ENCODE measurements at places on chromosomes 2 and 18. TPM values are rescaled to one million over a fixed set of nuclear protein-coding genes. Genes with fewer than 3 reads are reported as not detected.
A peak's percentile ranks its signal among the peaks of the same experiment; 100 is the strongest.

The CPLX4 gene
- total RNA-seq = not detected

DNA sequence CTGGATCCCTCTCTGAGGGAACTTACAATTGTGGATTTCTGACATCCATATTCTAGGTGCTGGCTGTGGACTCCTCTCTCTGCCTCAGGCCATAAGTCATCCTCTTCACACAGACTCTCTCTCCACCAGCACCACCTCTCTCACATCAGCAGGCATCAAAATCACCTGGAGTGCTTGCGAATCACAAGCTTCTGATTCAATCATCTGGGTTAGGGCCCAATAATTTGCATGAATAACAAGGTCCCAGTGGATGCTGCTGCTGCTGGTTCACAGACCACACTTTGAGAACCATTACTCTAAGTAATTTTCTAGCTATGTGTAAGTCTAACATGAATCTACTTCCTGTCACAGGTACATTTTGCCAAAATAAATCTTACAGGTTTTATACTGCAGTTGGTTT lies 214.9 kb downstream of the DSEL start:
- peak; percentile 6 for DNase-seq

The SLC9A2 gene
- total RNA-seq = not detected

DNA sequence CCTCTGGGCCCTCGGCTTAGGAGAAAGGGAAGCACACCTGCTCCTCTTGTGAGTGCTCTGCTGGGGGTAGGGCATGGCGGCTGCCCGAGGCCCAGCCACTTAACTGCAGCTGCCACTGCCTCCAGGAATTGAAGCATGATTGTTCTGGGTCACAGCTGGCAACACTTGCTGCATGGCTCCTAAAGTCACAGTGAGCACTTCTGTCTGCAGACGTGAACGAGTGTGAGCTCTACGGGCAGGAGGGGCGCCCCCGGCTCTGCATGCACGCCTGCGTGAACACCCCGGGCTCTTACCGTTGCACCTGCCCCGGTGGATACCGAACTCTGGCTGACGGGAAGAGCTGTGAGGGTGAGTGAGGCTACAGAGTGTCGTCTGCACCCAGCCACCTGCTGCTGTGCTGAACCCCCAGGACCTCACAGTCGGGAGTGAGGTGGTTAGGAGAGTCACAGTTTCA lies 44.4 kb downstream of the FBLN7 start:
- peak; percentile 63 for DNase-seq

The TBR1 gene
- total RNA-seq = 0.05 TPM

DNA sequence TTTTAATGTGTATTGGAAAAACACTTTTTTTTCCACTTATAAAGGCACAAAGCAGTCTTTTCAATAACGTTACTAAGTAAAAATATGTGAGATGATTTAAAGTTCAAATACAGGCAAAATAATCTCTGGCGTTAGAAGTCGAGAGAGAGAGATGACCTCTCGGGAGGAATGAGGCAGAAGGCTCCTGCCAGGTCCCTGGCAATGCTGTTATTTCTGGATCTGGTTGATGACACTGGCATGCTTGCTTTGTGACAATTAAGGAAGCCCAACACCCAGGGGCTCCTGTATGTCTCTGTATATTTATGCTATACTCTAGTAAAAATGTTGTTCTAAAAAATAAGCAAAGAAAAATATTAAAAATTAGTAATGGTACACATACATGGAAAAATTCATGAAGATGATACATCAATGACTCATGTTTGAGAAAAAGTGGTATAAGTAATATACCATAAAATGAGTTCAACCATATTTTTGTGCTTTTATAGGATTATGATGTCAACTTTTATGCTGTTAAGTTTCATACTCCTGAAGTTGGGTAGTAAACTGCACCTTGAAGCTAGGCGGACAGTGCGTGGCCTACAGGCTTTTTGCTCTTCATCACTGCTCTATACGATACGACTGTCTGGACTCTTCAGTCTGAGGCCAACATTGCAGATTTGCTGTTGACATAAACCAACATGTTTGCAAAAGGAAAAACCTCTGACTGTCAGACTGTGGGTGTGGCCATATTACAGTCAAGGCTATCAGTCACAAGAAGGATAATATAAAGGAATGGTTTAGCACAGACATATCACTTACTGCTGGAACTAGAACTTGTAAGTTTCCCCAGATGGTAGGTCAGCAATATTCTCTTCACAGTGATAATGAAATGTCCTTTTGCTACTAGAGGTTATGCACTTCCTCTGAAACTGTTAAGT lies 19.8 kb downstream of the VPS4B start:
- no peak for DNase-seq

DNA sequence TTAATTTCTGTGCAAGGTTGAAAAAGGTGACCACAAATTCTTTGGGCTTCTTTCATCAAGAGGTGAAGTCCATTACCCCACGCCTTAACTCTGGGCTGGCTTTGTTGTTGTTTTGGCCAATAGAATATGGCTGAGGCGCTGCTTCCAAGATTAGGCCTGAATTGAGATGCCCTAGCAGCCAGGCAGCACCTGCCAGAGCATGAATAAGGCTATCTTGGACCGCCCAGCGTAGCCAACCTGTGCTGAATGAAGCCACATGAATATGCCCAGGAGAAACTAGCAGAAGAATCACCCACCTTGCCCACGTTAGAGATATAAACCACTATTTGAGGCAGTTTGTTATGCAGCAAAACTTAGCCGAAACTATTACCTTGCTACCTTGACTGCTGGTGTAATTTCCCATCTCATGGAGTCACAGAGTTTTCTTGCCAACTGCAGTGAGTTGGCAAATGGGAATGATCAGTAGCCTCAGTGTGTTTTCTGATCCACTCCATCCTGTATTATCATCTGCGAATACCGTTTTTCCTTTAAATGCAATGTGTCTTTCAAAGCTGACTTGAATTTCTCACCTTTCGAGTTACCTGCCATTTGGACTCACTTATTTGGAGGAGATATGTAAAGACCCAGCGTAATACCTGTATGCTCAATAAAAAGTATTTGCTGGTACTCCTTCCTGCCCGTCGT lies 679 bp downstream of the TSGA10 start:
- DNase-seq = no peak

The FAM124B gene
- 0.32 TPM for total RNA-seq

GRCh38 chr2:60033325-60033724 lies 520.1 kb downstream of the BCL11A start:
- no peak for DNase-seq

DNA sequence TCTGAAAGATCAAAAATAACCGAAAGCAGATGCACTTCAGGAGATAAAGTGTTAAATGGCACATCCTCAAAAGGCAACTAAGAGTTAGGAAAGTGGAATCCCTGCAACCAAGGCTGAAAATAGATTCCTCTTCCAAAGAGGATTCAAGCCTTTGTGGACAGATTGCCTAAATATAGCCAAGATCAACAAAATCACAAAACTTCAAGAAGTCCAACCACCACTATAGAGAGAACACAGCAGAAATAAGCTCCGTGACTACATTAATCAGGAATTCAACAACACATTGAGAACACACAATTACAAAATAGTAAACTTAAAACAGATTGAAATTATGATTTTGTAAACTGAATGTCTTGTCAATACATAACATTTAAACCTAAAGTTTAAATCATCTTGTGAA lies 165.7 kb downstream of the LNPK start:
- DNase-seq = no peak

DNA sequence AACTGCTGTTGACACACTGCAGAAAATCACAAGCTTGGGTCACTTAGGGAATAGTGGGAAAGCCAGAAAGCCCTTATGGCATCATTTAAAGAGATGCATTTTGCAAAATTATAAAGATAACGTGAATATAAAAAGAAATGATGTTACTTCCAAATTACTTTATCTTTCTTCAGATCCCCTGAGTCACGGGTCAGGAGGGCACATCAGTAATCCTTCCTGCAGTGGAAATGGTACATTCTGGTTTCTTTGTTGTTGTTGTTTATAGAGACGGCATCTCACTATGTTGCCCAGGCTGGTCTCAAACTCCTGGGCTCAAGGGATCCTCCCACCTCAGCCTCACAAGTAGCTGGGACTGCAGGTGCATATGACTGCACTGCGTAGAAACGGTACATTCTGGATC lies 9.8 kb upstream of the EPG5 start:
- no peak for DNase-seq

GRCh38 chr2:130251873-130252620 lies 53.8 kb upstream of the TUBA3E start:
- DNase-seq = no peak

GRCh38 chr18:57547260-57547659 lies 39.2 kb downstream of the FECH start:
- no peak for DNase-seq

- DNase-seq = no peak
Observed at GRCh38 chr2:138395565-138396306, 105.8 kb upstream of the SPOPL start.

DNA sequence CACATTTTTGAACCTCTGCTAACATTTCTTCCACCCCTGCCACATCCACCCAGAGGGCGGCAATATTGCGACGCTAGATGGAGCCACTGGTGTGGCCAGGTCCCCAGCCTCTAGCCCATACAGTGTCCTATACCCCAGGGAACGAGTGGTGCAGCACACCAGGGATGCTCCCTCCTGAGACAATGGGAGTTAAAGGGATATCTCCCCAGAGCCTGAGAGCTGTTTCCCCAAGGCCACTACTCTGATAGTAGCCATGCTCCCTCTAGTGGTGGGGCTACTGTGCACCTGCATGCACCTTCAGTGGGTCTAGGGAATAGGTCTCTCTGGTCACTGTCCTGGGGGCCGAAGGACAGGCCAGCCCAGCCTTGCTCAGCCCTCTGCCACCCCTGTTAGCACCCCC lies 336.4 kb upstream of the FSHR start:
- no peak for DNase-seq

DNA sequence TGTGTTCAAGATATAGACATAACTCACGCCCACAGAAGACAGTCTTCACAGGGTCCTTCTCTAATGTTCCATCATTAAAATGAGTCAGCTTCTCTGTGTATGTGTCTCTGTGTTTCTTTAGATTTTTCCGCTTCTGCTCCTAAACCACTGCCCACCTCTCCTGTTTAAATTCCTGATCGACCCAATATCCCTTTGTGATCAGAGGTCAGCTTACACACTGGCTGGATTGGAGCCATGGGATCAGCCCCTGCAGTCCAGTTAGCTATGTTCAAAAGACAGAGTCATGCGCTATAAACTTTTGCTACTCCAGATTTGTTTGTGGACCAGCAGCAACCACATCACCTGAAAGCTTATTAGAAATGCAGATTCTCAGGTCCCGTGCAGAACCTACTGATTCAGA lies 229.2 kb downstream of the C1D start:
- DNase-seq = no peak

- no peak for DNase-seq
Observed at GRCh38 chr2:123103902-123104301, 921.2 kb upstream of the CNTNAP5 start.

GRCh38 chr2:218523651-218524050 lies 44.5 kb downstream of the USP37 start:
- DNase-seq = no peak

The FAM210A gene
- 20.5 TPM for total RNA-seq

DNA sequence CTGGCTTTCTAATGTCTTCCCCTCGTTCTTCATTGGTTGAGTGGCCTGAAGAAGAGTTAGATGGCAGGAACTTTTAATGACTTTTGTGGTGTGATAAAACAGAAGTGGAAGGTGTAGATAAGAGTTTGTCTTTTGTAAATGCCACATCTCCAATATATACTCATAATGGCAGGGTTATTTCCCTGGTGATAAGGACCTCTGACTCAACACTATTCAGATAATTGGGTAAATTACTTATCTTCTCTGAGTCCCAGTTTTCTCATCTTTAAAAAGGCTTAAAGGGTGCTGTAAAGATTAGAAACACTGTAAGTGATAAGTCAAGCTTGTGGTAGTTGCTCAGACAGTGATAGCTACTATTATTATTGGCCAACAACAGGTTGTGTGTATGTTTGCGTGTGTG lies 9.5 kb downstream of the KLHL14 start:
- DNase-seq = no peak

DNA sequence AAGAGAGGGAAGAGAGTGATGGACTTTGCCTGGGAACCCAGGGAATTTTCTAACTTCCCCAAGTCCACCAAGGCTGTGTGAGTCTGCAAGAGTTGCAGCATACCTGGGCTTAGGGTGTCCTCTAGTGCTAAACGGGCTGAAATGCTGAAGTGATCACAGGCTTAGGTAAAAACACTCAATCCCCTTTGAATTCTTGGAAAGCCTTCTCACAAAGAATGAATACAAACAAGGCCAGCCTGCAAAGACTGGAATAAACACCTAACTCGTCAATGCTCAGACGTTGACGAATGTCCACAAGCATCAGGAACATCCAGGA lies 30.0 kb upstream of the BMP10 start:
- DNase-seq = no peak

The UPP2 gene
- not detected for total RNA-seq

DNA sequence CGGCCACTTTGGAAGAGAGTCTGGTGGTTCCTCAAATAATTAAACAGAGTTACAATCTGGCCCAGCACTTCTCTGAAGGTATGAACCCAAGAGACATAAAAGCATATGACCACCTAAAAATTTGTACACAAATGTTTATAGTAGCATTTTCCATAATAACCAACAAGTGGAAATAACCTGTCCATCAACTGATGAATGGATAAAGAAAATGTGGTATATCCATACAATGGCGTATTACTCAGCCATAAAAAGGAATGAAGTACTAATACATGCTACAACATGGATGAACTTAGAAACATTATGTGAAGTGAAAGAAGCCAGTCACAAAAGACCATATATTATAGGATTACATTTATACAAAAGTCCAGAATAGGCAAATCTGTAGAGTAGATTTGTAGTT lies 76.0 kb upstream of the RGPD5 start:
- no peak for DNase-seq

- DNase-seq = no peak
Observed at GRCh38 chr2:48424866-48425265, 105.1 kb upstream of the STON1 start.

- DNase-seq = peak; percentile 64
Observed at GRCh38 chr2:37625796-37626571, 45.5 kb downstream of the CDC42EP3 start.

The PTRHD1 gene
- total RNA-seq = 29.3 TPM

DNA sequence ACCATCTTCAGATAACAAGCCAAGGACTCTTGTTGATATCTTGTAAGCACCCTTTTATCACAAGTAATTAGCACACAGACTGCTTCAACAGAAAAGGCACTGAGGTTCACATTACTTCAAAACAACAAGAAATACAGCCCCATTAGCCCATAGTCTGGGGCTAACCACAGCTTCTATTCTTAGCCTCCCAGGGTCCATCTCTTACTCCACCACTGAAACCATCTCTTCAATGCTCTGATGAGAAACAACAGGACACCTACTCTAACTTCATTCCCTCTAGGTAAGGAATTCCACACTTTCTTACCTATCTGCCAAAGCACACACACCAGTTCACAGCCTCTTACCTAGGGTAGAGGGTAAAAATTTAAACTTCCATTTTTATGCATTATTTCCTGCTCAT lies 26.4 kb upstream of the CYTIP start:
- no peak for DNase-seq

- no peak for DNase-seq
Observed at GRCh38 chr2:75087736-75088135, 111.6 kb downstream of the TACR1 start.

GRCh38 chr2:25955036-25955435 lies 27.3 kb downstream of the KIF3C start:
- DNase-seq = no peak

- DNase-seq = no peak
Observed at GRCh38 chr2:72361521-72361920, 213.9 kb upstream of the CYP26B1 start.

All from activated T-cell treated with anti-CD3 and anti-CD28 coated beads, Interleukin-2, amount 50 U/mL, for 72 hours (primary cell).